ENCODE measurements at places on chromosomes 5 and 9. TPM values are rescaled to one million over a fixed set of nuclear protein-coding genes. Genes with fewer than 3 reads are reported as not detected.

GRCh38 chr9:138046641-138047301, 169.2 kb downstream of the CACNA1B start:
- DNase-seq: no peak

- no peak for DNase-seq
These were observed 36.0 kb upstream of the GOLPH3 start for GRCh38 chr5:32210151-32210550.

- DNase-seq: no peak
These were observed 39.1 kb upstream of the NOTCH1 start for GRCh38 chr9:136584934-136585333.

DNA sequence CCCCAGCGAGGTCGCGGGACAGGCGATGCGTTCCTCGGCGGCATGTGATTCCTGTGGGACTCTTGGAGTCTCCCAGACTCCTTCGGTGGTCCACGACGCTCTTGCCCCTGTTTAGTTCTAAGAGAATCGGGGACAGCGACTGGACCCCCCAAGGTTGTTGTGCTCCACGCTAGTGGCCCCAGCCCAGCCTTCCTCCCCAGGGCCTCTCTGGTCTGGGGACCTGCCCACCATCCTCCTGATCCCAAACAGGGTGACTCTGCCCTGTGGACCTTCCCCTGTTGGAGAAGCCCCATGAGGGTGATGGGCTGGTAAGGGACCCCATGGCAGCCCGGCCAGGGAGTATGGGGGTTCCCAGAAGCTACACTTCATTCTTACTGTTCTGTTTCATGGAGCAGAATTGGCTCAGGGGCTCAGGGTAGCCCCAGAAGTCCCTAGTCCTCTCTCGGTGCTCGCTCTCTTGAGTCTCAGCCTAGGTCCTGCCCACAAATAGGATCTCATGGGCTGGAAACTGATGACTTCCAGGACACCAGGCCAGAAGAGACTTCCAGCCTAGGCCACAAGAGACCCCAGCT, 880 bp downstream of the CARD19 start:
- no peak for DNase-seq

GRCh38 chr5:63820577-63820976, 141.7 kb downstream of the HTR1A start:
- DNase-seq: no peak

GRCh38 chr9:82996941-82997340, 66.0 kb downstream of the RASEF start:
- no peak for DNase-seq

DNA sequence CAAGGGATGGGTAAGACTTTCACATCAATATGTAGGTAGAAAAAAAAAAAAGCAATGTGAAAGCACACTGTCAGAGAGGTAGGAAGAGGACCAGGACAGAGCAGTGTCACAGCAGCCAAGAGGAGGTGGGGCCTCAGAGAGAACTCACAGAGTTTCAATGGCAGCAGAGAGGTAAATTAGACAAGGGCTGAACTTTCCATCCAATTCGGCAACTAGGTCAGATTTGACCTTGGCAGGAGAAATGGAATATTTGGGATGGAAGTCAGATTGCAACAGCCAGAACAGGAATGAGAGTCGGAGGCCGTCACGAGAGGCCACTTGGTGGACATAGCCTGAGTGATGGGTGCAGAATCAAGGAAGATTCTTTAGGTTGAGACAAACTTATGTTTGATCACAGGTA, 57.7 kb downstream of the ENC1 start:
- DNase-seq: no peak

DNA sequence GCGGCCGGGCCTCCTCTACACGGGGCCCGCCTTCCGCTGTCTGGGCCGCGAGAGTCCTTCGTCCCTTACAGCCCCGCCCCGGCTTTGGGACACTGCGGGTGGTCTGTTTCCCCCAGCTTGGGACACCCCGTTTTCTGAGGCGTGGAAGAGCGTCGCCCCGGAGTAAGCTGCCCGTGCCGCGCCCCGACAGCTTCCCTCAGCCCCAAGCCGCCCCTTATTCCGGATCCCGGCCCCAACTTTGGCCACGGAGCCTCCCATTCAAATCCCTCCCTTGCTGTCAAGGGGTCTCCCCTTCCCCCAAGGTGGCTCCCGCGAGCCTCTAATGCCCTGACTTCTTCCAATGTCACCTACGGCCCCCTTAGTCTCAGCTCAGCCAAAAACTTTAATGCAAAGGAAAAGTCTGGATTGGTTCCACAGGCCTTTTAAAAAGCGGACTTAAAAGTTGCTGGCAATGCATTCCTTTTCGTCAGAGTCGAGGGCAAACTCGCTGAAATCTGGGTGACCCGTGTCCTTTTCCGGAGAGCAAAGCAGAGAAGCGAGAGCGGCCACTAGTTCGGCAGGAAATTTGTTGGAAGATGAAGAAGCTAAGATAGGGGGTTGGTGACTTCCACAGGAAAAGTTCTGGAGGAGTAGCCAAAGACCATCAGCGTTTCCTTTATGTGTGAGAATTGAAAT, 19.8 kb downstream of the EXOSC2 start:
- peak; percentile 33 for DNase-seq

DNA sequence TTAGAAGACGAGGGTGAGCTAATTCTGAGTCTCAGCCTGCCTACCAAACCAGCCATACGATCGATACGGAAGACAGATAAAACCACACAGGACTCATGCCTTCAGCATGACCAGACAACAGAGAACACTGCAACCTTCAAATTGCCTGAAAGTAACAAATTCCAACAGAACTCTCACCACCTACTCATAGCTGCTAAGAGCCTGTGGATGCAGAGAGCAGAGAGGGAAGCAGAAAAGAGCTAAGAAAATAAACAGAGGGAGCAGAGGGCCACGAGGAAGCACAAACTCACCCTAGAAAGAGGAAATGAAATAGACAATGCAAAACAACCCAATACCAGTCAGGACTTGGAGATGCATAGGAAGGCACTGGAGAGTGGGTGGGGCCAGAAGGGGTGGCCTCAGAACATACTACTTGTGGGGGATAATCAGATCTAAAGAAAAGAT, 86.7 kb upstream of the TAS2R1 start:
- peak; percentile 94 for DNase-seq

GRCh38 chr5:178149199-178149932, 4.3 kb downstream of the NHP2 start:
- DNase-seq: no peak

- no peak for DNase-seq
These were observed 18.3 kb upstream of the CD74 start for GRCh38 chr5:150431048-150431447.

GRCh38 chr5:175575301-175575700, 82.6 kb upstream of the HRH2 start:
- DNase-seq: no peak

GRCh38 chr5:163874431-163874830, 369.0 kb downstream of the MAT2B start:
- DNase-seq: no peak

DNA sequence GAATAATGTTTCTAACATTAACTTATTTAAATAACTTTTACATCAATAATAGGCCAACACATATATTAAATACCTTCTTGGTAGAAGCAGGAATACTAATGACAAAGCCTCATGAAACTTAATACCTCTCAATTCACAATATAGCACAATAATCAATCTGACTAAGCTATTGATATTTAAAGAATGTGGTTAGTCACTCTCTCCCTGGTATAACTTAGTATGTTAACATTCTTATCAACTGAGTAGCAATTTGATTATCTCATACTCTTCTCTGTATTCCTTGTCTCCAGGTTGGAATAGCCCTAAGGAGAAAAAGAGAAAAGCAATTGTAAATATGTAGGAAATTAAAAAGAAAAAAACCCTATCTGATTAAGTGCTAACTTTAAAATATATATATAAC, 4.9 kb upstream of the PGGT1B start:
- DNase-seq: peak; percentile 41

- DNase-seq: no peak
These were observed 297.6 kb downstream of the KDM4C start for GRCh38 chr9:7055171-7055903.

GRCh38 chr5:131109540-131110255, 55.4 kb downstream of the HINT1 start:
- DNase-seq: peak; percentile 33

- DNase-seq: no peak
These were observed 216.0 kb downstream of the KDM4C start for GRCh38 chr9:6973762-6974161.

- no peak for DNase-seq
These were observed 234.3 kb downstream of the CHSY3 start for GRCh38 chr5:130138406-130139045.

DNA sequence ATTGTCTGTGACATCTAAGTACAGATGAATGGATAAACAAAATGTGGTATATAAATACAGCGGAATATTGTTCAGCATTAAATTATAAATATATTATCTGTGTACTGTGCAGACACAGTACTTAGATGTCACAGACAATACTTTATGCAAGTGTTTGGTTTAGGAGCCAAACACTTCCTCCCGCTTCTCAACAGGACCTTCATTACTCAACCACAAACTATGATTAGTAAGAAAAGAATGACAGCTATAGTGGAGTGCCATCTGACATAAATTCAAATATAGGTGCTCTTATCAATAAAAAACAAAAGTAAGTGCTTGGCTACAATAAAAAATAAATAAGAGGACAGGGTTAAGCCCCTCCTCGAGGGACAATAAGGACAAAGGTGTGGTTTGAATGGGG, 38.9 kb upstream of the STX17 start:
- DNase-seq: no peak

DNA sequence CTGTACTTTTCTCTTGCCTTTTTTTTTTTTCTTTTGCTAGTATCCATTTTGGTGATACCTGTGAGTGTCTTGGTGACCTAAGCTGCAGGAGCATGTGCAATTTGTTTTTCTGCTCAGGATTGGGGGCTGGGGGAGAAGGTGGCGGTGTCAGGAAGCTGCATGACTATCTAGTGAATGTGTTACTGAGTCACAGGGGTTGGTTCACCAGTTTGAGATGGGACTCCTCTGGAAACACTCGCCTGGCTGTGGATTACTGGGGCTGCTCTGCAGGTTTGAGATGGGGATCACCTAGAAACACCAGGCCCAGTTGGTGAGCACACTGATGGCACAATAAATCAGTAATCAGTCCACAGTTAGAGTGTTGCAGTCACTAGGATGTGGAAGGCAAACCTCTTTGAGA, 447.9 kb downstream of the SPATA31D1 start:
- peak; percentile 1 for DNase-seq

- no peak for DNase-seq
These were observed 276.3 kb downstream of the SAXO1 start for GRCh38 chr9:18756712-18757125.

- DNase-seq: no peak
These were observed 68.0 kb upstream of the IRX4 start for GRCh38 chr5:1950708-1951103.

DNA sequence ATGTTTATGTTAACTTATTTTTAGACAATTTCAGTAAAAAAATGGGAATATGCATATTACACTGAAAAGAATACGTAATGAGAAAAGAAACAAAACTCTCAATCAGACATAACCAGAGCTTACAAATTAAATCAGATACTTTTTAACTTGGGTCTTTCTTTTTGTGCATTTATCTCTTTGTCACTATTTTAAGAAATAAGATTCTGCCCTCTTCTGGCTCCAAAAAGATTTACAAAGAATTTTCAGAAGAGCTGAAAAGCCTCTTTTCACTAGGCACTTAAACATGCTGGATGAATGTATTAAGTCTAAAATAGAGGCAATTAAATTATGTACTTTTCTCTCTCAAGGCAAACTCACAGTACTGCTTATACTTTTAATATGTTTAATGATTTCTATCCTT, 55.5 kb downstream of the CEP120 start:
- peak; percentile 15 for DNase-seq

DNA sequence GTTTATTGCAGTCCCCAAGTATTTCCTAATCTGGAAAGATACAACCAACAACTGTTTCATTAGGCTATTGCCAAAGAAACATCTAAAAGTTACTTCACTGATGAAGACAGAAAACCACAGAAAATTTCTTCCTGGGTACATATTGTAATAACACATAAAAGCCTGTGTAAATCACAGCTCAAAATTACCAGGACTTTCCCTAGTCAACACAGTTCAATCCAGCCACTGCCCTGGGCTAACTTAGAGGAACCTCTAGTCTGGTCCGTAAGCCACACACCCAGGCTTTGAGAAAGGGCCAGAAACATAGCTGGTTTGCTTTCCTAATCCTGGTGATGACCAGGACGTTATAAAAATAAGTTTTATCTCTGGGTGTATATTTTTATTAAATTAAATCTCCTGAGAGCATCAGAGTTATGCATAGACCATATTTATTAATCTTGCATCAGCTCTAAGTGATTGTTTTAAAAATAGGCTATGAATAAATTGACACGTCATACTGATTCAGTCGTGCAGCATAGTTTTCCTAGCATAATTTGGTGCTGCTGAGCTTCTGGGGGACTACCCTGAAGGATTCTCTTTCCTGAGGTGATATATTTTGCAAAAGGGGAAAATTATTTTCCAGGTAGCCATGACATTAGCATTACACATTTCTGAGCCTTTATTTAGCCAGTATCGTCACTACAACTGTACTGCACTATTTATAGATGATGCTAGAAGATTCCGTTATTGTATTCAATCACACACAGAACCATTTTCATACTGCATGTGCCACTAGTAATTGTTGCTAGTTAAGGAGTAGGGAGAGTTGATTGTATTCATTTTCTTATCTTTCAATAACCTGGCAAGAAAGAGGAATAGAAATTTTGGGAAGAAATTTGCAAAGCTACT, 12.6 kb upstream of the MUSK start:
- DNase-seq: peak; percentile 29

- DNase-seq: no peak
These were observed 46.1 kb upstream of the RNU6ATAC start for GRCh38 chr9:134210511-134210907.

- peak; percentile 27 for DNase-seq
These were observed 639 bp downstream of the EHMT1 start for GRCh38 chr9:137619240-137620047.

DNA sequence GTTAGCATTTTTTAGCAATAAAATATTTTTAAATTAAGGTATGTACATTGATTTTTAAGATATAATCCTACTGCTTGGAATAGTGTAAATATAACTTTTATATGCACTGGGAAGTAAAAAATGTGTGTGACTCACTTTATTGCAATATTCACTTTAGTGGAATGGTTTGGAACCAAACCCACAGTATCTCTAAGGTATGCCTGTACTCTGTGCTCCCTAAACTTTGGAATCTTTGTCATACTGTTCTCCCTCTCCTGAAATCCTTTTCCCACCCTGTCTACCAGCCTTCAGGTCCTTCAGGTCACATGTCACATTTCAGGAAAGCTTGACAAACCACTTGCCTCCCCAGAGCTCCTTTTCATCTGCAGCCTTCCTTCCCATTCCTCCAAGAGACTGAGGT, 308.7 kb downstream of the SPOCK1 start:
- peak; percentile 61 for DNase-seq

TICAM2 gene
- total RNA-seq: 16.9 TPM

NXNL2 gene
- 5.3 TPM for total RNA-seq

TAF11L10 gene
- total RNA-seq: not detected

PCDHB2 gene
- total RNA-seq: 8.2 TPM

INVS gene
- total RNA-seq: 11.4 TPM

MORN5 gene
- total RNA-seq: not detected

GPSM1 gene
- 58.2 TPM for total RNA-seq

TGFBI gene
- total RNA-seq: 758 TPM

RETREG1 gene
- not detected for total RNA-seq

MOB3B gene
- total RNA-seq: not detected

TPPP gene
- 0.23 TPM for total RNA-seq

OLFM1 gene
- not detected for total RNA-seq

GRK6 gene
- 23.1 TPM for total RNA-seq

TSSK1B gene
- total RNA-seq: not detected

FLT4 gene
- total RNA-seq: not detected

All from HFFc6 (cell line).